ENCODE measurements at places on chromosomes 5 and 9.

DNA sequence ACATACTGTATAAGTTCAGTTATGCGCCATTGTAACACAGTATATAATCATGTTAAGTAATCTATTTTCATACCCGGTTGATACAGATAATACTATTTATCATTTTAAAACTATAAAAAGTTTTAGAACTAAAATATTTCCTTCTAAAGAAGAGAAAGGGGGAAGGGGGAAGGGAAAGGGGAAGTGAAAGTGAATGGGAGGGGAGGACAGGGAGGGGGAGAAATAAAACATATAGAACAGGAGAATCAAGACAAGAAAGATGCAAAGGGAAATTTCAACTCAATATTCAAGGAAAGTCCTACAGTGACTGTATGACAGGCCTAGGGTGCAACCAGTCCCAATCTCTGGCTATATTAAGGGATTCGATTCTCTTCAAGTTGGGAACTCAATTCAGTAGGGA is 1278.8 kb downstream of the MAT2B start:
- DNase-seq, result no peak

DNA sequence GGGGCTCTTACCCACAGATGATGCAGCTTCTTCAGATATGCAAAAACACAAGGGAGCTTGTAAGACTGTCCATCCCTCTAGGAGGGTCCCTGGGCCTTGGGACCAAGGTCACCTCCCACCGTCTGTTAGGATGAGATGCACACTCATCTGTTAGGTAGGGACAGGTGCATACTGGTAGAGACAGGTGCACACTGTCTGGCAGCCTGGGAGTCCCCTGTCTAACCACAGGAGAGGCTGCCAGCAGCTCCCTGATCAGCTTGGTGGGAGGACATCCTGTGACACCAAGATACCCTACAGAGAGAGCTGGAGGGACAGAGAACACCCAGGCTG is 13.2 kb downstream of the TSPAN17 start:
- no peak for DNase-seq

DNA sequence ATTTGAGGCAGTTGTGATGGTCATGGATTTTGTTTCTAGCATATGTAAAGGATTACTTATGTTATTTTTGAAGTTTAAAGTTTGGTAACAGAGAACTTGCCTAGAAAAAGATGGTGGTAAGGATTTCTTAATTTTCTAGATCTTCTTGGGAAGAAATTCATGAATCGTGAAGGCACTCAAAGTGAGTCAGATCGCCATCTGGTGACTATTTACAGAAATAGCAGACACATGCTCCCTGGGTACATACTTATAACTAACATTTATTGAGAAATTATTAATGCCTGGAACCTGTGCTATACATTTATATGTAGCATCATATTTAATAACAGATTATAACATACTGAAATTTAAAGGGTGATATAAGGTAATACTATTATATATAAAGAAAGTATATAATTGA is 299.7 kb downstream of the IZUMO3 start:
- no peak for DNase-seq

- no peak for DNase-seq
These were observed 133.7 kb upstream of the MAP1B start for GRCh38 chr5:71973563-71973962.

DNA sequence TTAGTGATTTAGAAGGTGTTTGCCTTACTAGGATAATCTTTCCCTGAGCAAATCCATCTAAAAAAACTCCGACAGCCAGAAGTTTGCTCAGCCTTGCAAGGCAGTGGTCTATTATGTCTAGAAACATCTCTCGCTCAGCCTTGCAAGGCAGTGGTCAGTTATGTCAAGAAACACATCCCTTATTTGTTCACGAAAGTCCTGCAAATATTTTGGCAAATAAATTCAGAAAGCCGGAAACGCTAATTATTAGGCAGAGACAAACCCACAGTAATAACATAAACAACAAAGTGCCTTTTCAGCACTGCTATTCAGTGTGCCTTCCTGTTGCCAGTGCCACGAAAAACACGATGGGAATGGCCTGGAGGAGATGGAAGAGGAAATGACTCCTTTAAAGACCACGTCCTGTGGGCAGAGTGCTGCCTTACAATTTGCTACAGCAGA is 184.5 kb downstream of the GNAQ start:
- no peak for DNase-seq

GRCh38 chr9:91202736-91203283 is 158.9 kb downstream of the AUH start:
- no peak for DNase-seq

GRCh38 chr5:68419081-68419636 is 203.6 kb downstream of the PIK3R1 start:
- no peak for DNase-seq

GRCh38 chr9:38486056-38486615 is 61.9 kb upstream of the IGFBPL1 start:
- DNase-seq, result no peak

GRCh38 chr9:120965344-120966012 is 38.9 kb upstream of the TRAF1 start:
- DNase-seq, result no peak

GRCh38 chr5:62778316-62779009 is 199.8 kb downstream of the LRRC70 start:
- DNase-seq, result no peak

- no peak for DNase-seq
These were observed 14.6 kb downstream of the SMARCA2 start for GRCh38 chr9:2029666-2030170.

DNA sequence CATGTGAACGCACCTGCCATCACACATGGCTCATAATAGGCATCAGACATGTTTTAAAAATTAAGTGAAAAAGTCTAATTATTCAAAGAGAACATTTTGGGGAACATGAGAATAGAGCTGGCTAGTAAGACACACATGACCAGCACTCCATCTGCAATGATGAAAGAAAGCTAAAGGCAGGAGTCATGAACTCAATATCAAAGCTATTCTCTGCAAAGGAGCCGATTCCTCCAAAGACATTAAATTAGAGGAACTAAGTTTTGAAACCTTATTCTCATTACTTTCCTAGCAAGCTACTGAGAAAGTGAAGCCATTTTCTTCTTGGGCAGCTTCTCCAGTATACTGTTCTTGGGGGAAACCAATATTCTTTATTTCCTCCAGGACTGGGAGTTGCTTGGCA is 172.0 kb downstream of the CRB2 start:
- no peak for DNase-seq

All from CD4-positive, alpha-beta T cell treated with Interleukin-15 for 4 hours (primary cell).